HCT116 (cell line): ENCODE measurements at places on chromosomes 12 and 14. TPM values are rescaled to one million over a fixed set of nuclear protein-coding genes. Genes with fewer than 3 reads are reported as not detected.

Gene SLC17A8
- total RNA-seq = not detected

Gene MYH6
- total RNA-seq = not detected

Gene SOAT2
- total RNA-seq = 0.17 TPM

Gene GPR135
- total RNA-seq = 3.9 TPM

Gene KIF5A
- 5.2 TPM for total RNA-seq

Gene TCL1B
- not detected for total RNA-seq

Gene AP4S1
- total RNA-seq = 5.0 TPM

Gene KLRC3
- total RNA-seq = 1.8 TPM

Gene KRT78
- not detected for total RNA-seq

Gene KCNA5
- not detected for total RNA-seq

Gene KCNMB4
- 5.0 TPM for total RNA-seq

Gene GLS2
- not detected for total RNA-seq
